ENCODE measurements at places on chromosomes 2 and 18. TPM values are rescaled to one million over a fixed set of nuclear protein-coding genes. Genes with fewer than 3 reads are reported as not detected.
A peak's percentile ranks its signal among the peaks of the same experiment; 100 is the strongest.

GRCh38 chr18:79884294-79884962 is 67.0 kb downstream of the SLC66A2 start:
- DNase-seq: no peak

- no peak for DNase-seq
Measured at GRCh38 chr2:23508066-23508390, 123.0 kb downstream of the KLHL29 start.

DNA sequence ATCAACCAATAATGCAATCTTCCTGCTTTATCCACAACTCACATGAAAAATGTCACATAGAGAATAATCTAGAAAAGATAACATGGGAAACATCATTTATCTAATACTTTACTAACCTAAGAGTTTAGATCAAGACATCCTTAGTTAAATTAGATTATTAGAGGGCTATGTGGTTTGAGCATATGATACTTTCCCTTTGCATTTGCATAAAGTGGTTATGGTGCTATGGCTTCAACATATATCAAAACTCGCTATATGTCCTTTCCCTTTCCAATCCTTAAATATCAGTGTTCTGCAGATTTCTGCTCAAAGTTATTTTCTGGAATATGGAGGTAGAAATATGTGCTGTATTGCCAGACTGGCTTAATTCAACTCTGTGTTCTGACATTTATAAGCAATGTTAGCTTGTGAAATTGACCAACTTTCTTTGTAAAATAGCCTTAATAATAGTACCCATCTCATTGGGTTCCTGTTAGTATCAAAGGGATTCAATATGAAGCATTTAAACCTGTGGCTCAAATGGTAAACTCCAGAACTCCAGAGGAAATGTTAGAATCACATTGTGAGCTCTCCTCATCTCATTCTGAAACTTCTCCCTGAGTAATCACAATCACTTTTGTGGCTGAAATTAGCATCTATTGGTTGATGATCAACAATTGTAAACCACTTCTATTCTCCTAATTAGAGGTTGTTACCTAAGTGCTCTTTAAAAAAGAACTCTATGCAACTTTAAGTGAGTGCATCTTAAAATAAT is 1089.9 kb upstream of the SLC39A10 start:
- DNase-seq: no peak

The PGAP1 gene
- total RNA-seq: 4.2 TPM

The TXNDC2 gene
- not detected for total RNA-seq

GRCh38 chr2:39606585-39606984 is 59.1 kb upstream of the TMEM178A start:
- no peak for DNase-seq

GRCh38 chr2:38733300-38733971 is 17.7 kb downstream of the SRSF7 start:
- no peak for DNase-seq

GRCh38 chr2:175476948-175477347 is 295.4 kb upstream of the ATP5MC3 start:
- no peak for DNase-seq

GRCh38 chr2:182921234-182921633 is 54.8 kb upstream of the FRZB start:
- no peak for DNase-seq

The PCARE gene
- total RNA-seq: 0.09 TPM

- DNase-seq: peak; percentile 74
Measured at GRCh38 chr2:58448065-58448507, 207.0 kb upstream of the FANCL start.

GRCh38 chr2:204722691-204723090 is 177.4 kb downstream of the PARD3B start:
- DNase-seq: no peak
